ENCODE measurements at places on chromosomes 11 and 22.

DNA sequence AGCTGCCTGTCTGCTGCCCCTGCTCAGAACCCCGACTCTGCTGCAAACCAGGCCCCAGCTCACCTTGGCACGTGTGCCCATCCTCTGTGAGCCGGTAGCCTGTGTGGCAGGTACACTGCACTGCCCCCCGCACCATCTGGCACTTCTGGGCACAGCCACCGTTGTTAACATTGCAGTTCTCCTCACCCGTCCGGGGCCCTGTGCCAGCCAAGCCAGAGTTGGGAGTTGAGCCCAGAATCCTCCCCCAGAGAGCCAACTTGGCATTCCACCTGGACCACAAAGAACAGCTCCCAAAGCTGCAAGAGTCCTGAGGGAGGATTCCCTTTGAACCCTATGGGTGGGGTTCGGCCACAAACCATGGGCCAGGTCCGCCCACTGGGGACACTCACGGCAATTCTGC is 22.5 kb downstream of the LRP4 start:
- no peak for DNase-seq

- no peak for DNase-seq
These were observed 84.8 kb downstream of the ADAMTS15 start for GRCh38 chr11:130533113-130533798.

DNA sequence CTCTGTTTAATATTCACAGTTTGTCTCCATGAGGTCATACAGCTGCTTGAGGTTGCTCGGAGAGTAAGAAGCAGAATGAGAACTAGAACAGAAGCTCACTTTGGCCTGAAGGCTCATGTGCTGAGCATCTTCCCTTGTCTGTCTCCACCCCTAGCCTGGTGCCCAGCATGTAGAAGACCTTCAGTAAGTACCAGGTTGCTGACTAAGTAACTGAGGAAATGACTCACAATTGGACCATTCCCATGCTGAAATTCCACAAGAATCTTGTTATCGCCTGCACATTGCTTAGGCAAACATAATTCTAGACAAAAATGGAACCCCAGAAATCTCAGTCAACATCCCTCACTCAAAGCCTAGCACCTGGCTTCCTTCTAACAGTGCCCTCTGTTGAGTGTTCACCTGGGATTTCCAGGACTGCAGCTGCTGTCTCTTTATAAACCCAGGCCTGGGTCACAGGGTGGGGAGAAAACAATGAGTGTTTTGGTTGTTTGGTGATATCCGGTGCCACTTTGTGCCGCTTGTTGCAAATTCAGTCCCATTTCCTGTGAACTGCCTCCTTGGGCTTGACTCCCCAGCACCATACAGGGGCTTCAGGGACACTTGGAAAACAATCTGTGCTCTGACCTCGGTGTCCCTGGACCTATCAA is 406.8 kb downstream of the ETS1 start:
- no peak for DNase-seq

DNA sequence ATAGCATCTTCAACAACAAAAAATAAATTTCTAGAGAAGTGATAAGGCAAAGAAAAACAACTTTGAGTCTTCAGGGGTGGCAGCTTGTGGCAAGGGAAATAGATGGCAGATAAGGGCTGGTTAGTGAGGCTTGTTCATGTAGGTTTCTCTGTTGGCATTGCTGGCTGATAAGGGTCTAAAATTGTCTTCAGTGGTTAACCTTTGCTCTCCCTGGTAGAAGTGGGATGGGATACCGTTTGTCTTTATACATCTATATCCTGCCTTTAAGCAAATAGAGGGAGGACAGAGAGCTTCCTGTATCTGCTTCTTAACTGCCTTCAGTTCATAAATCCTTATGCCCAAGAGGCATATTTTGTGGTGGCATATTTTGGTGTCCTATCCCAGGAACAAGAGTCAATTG is 57.1 kb downstream of the TRAF6 start:
- no peak for DNase-seq

DNA sequence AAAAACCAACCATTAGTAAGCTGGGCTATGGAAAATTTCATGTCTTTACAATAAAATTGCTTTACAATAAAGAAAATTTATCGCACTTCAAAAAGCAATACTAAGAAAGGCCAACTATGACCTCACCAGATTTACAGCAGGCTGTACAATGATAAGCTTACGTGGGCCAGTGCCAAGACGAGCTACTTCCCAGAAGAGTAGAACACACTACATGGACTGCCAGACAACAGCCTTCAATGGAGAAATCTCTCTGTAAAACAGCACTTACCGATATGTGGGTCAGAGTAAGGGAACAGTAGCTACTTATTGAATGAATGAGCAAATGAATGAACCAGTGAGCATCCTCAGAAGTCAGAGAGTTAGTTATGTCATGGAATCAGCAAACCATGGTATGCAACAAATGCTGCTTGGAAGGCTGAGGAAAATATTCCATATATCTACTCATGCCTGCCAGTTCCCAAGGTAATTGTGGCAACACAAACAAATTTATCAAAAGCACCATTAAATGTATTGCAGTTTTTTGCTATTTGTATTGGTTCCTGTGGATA is 74.4 kb downstream of the SLC36A4 start:
- no peak for DNase-seq

DNA sequence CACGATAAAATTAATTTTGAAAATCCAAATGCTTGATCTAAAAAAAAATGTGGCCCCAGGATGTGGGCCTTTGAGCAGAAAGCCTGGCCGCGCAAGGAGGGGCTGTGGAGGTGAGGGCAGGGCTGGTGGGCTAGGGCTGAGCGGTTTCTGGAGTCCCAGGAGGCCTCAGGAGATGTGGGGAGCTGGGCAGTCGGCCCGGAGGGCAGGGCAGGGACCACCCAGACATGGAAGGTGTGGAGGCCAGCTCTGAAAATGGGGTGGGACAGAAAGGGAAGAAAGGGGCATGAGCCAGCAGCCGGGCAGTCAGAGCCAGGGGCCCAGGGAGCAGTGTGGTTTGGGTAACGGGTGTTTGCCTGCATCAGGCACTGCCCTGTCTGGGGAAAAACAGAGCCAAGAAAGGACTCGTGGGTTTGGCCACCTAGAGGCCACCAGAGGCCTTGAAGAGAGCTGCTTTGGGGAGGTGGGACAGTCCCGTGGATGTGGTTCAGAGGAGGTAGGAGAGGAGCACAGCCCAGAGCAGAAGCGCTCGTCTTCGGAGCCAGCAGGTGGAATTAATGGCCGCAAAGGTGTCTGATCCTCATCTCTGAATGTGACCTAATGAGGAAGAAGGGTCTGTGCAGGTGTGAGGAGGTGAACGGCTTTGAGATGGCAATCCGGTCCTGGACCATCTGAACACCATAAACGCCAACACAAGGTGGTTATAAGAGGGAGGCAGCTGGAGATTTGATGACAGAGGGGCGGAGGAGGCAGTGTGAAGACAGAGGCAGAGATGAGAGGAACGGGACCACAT is 50.2 kb downstream of the IGF2 start:
- no peak for DNase-seq

DNA sequence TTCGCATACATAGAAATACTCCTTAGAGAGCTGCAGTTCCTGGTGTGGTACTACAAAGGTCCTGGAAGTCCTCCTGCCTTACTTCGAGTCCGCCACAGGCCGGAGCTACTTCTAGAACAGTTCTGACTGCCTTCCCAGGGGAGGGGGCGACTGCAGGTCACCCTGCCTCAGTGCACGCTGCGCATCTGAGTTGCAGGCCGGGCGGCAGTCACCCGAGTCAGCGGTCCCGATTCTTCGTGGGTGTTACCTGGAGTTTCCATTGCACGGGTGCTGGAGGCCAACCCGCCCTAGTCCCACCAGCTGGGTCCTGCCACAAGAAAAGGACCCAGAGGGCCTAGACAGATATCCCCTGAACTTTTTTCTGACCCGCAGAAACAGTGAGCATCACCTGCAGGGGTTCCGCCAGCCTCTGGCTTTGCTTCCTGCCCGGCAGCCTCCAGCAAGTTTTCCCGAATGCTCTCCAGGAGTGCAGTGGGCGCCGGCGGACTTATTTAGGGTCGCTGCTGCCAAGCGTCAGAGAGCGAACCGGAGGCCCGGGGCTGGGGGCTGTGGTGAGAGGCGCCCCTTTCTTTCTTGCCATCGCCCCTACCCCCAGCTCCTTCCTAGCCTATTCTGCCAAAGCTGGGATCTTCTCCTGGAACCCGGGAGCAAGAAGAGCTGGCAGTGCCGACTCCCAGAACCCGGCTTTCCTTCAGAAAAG is 1.7 kb upstream of the CALCB start:
- DNase-seq: no peak

- DNase-seq: no peak
These were observed 83.5 kb downstream of the C22orf31 start for GRCh38 chr22:28978158-28978557.

GRCh38 chr11:102703826-102704493 is 1.6 kb downstream of the MMP27 start:
- no peak for DNase-seq

- no peak for DNase-seq
These were observed 9.1 kb downstream of the SLN start for GRCh38 chr11:107702723-107703122.

All from activated T-cell treated with anti-CD3 and anti-CD28 coated beads for 24 hours (primary cell).